ENCODE measurements at places on chromosomes 2 and 18.

DNA sequence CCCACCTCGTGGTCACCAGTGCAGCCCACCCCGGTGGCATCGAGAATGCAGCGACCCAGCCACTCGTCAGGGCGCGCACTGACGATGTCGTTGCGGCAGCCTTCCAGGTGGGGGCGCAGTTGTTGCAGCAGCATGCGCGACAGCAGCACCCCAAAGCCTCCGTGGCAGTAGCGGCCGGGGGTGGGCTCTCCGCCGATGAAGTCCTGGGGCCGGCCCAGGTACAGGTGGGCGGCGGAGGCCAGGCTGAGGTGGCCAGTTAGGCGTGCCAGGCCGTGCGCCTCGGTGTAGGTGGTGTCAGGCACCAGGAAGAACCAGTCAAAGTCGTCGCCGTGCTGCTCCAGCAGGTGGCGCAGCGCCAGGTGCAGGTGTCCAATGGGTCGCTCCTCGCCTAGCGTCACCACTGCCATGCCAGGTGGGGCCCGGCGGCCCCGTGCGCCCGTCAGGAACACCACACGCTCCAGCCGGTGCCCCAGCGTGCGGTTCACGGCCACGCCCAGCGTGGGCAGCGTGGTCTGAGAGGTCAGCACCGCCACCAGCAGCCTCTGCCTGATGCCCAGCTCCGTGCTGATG is 1.9 kb downstream of the CHPF start:
- peak; percentile 92 for DNase-seq

DNA sequence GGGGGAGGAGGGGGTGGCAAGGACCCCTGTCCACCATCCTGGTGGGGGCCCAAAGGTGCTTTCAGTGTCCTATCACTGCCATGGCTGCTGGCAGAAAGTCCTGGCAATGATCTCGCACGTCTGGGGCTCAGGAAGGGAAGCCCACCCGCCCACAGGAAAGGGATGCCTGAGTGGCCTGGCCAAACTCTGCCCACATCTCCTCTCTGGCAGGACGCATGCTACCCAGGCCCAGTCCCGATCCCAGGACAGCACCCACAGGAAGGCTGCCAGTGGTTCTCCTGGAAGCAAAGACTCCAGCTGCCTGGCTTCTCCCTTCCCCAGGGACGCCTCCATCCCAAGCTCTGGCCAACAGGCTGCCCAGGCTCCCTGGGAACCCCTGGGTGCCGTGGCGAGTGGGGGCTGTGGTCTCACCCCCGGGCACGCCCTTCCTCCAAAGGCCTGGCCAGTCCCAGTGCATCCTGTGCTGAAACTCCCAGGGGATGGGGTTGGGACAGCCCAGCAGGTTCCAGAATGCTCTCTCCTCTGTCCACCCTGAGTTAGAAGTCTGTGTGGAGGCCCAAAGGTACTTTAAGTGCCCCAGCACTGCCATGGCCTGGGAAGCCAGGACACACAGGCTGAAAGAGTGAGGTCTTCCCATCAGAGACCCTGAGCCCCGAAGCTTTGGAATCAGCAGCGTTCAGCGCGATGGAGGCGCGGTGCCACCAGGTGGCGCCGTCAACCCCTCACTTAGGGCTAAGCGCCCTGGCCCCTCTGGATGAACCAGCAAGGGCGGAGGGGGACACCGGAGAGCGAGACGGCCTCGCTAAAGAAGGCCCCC is 29.8 kb upstream of the TAF1B start:
- DNase-seq: no peak

GRCh38 chr18:23356915-23357601 is 96.0 kb upstream of the RIOK3 start:
- peak; percentile 0 for DNase-seq

GRCh38 chr2:109321570-109321969 is 192.6 kb downstream of the SH3RF3 start:
- DNase-seq: no peak

- DNase-seq: peak; percentile 53
These were observed 71.1 kb downstream of the CIB4 start for GRCh38 chr2:26570083-26570430.
